ENCODE measurements at places on chromosomes 3 and 15. TPM values are rescaled to one million over a fixed set of nuclear protein-coding genes. Genes with fewer than 3 reads are reported as not detected.
A peak's percentile ranks its signal among the peaks of the same experiment; 100 is the strongest.

DNA sequence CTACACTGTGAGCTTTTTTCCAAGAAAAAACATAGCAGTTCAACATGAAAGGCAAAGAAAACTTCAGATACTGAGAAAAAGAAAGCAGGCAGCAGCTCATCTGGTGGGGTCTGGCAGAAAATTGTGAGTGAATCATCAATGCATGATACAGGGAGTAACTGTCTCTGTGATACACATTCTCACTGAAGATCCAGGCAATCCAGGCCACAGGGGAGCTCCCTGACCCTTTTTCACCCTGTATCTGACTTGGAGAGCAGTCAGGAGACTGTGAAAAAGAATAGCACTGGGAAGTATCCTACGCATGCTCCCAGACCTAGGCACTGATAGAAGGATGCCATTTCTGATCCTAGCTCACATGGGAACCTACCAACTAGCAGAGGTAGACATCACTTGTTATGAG is 269.8 kb downstream of the MBNL1 start:
- no peak for DNase-seq

- no peak for DNase-seq
These were observed 248.9 kb downstream of the THSD4 start for GRCh38 chr15:71364117-71364584.

- DNase-seq: no peak
These were observed 66.1 kb downstream of the EPHA3 start for GRCh38 chr3:89173546-89173945.

DNA sequence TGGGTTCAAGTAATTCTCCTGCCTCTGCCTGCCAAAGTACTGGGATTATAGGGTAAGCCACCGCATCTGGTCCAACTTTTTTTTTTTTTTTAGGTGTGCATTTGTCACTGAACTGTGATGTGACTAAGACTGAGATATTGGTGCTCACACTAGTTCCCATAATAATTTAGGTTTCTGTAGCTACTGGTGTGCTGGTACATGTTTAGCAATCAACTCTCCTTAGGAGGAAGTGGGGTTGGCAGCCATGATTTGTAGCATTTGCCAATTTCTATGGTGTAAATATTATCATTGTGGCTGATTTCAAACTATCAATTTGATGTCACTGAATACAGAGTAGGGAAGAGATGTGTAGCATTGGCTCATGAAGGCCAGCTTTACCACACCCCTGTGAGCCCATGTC is 372.7 kb downstream of the EDEM1 start:
- DNase-seq: no peak

DNA sequence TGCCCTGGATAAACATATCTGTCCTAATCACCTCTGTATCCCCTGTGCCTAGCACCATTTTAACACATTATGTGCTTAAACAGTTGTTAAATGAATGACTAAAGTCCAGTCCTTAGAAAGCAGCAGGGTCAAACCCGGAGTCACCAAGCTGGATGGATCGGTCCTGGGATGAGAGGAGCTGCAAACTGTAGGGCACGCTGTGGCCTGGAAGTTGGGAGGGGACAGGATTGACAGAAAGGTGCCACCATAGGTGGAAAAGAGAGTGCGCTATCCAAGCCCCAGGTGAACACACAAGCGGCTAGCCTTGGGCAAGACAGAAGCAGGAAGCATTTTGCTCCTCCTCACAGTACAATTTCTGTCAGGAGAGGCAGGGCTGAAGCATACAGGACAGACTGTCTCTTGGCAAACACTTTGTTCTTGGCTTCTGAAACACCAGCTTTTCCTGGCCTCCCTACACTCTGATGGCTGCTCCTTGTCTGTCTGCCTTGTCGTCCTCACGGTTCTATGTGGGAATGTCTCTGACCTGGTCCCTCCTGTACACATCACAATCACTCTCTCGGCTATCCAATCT is 48.4 kb upstream of the KY start:
- no peak for DNase-seq

GRCh38 chr3:135944831-135945230 is 20.7 kb upstream of the PPP2R3A start:
- no peak for DNase-seq

- no peak for DNase-seq
These were observed 326.1 kb downstream of the SATB1 start for GRCh38 chr3:18098960-18099587.

- DNase-seq: no peak
These were observed 69.3 kb upstream of the SOX14 start for GRCh38 chr3:137694836-137695235.

GRCh38 chr15:58243070-58243469 is 104.9 kb downstream of the AQP9 start:
- no peak for DNase-seq

GRCh38 chr15:74612677-74613076 is 3.0 kb upstream of the CLK3 start:
- DNase-seq: no peak

- DNase-seq: peak; percentile 95
These were observed 860 bp downstream of the RASA2 start for GRCh38 chr3:141487521-141488252.

DNA sequence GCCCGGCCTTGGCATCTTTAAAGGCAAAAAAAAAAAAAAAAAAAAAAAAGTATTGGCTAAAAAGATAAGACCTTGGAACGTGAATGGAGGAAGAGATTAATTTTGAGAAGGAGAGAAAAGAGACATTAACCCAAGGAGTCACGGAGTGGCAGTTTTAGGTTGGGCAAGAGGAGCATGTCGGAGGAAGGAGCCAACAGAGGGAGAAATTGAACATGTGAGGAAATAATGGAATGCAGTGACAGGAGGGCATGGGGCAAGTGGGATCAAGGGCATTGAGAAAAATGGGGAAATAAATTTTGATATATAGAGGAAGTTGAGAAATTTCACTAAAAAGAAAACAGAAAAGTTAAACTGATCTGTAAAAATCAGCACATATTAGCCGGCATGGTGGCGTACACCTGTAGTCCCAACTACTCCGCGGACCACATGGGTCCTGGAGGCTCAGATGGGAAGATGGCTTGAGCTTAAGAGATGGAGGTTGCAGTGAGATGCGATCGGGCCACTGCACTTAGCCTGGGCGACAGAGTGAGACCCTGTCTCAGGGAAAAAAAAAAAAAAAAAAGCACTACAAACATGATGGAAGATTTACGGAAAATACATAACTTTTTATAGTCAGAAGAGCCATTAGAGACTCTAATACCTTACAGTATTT is 1.2 kb downstream of the HAUS2 start:
- DNase-seq: no peak

DNA sequence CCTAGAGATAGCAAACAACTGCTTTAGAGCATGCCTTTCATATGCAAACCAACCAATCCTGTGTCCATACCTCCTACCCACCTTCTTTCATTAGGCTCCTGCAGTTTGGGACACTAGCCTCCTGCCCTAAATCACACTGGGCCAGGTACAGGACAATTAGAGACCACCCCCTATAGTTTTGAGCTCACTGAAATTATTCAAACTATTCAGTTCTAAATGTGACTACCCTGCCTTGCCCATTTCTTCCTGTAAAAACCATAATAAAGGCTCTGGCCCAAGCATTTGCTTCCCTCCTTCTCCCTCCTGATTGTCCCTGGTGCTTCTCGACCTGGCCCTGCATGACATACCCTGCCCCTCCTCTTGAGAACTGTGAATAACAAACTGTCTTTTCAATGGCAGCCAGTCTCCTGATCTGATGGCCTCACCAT is 31.4 kb upstream of the LRIG1 start:
- no peak for DNase-seq

- DNase-seq: no peak
These were observed 12.5 kb downstream of the CSK start for GRCh38 chr15:74794248-74794969.

DNA sequence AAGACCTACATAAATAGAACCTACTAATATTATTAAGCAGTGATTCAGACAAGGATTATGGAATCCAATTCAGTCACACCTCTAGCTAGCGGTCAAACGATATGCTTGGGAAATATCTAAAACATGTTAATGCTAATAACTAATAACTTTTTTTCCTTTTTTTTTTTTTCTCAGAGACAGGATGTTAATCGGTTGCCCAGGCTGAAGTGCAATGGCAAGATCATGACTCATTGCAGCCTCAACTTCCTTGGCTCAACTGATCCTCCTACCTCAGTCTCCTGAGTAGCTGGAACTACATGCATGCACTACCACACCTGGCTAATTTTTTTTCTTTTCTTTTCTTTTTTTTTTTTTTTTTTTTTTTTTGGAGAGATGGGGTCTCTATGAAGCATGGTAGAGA is 124.1 kb downstream of the NR2E3 start:
- DNase-seq: no peak

DNA sequence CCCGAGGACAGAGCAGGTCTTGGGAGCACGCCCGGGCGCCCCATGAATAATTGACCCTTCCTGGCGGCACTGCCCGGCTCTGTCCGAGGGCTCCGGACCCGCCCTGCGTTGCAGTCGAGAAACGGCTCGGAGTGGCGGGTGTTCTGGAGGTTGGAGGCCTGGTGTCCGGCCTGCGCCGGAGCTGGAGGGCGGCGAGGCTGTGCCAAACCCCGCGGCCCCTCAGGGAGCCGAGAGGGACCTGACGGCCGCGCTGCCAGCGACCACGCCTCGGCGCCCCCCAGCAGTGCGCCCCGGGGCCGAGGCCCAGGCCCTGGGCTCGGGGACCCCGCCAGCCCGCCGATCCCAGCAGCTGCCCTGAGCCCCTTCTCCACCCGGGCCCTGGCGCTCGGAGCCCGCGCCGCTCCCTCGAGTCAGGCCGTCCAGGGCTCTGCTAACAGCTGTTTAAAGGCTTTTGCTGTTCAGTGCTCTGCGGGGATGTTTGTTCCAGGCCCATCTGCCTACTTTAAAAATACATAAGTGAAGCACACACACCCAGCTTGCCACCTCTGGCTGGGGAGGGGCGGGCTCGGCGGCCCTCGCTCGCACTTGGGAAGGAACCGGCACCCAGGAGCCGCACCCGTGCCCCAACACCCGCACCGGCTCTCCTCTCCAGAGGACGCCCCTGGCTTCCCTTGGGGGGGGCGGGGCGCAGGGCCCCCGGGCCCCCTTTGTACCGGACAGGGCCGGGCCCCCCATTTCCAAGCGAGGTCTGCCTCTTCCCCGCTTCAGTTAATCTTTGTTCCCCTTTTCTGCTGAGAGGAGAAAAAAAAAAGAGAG is 730 bp upstream of the ZNF710 start:
- DNase-seq: no peak

Gene CLDN18
- total RNA-seq: not detected

Gene ACKR2
- 3.7 TPM for total RNA-seq

Gene PPP4R2
- total RNA-seq: 30.5 TPM

Gene STAC
- total RNA-seq: 0.38 TPM

Gene MYEF2
- 2.2 TPM for total RNA-seq

Gene EXD1
- not detected for total RNA-seq
